ENCODE measurements at places on chromosomes 1 and 21.
A peak's percentile ranks its signal among the peaks of the same experiment; 100 is the strongest.

DNA sequence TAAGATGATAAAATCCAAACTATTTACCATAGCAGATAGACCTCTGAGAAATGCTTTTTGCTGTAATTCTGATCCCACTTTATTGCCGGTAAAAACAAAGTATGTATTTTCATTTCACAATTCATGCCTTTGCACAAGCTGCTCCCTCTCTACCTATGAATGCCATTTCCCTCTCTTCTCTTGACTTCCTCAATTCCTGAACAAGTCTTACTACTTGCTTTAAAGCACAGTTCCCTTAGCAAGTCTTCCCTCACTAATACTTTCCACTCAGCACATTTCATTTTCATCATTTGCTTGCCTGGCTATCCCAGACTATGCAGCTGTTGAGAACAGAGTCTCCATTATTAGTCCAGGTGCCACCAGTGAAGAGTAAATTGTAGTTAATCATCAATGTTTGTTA is 13.8 kb downstream of the GPATCH2 start:
- DNase-seq = no peak

DNA sequence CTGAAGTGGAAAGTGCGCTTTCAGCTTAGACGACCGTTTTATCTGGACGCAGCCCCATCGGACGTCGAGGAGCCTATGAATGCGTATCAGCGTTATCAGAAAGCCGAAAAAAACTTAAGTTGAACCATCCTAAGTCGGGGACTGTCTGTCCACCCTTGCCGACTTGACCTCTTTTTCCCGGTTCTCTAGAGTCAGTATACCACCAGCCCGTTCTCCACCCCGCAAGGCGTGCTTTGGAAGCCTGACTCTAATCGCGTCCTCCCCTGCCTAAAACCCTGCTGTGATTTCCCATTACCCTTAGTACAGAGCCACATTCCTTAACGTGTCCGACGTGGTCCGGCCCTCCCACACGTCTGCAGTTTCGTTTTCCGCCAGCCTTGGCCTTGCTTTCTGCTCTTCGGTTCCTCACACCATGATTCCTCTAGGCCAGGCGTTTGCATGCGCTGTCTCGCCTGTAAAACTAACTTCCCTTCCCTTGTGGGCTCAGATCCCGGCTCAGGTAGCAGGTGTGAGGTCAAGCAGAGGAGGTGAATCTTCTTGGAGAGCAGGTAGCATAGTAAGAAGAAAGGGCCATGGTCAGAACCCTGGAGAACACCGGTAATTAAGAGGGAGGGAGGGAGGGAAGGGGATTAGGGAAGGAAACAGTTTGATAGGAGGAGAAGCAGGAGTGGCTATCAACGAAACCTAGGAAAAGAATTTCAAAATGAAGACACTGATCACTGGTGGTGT is 865 bp downstream of the ADPRS start:
- no peak for DNase-seq

- no peak for DNase-seq
Observed at GRCh38 chr1:18041102-18041501, 66.5 kb upstream of the IGSF21 start.

GRCh38 chr21:39581414-39581813 is 31.3 kb upstream of the B3GALT5 start:
- no peak for DNase-seq

- peak; percentile 76 for DNase-seq
Observed at GRCh38 chr1:8704866-8705506, 112.5 kb downstream of the RERE start.

DNA sequence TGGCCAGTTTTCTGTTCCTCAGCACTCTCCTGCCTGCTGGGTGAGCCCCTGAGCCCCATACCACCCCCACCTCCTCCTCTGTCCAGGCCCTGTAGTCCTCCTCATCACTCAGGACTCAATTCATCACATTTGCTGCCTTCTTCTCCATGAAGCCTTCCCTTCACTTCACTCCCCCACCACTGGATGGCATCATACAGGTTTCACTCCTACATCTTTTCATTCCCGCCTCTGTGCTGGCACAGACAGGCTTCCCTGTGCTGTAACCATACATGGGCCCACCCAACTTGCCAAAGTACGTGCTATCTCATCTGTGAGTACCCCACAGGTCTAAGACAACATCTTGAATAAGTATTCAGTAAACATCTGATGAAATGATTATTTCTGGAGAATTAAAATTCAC is 56.9 kb downstream of the SLC45A1 start:
- DNase-seq = no peak

DNA sequence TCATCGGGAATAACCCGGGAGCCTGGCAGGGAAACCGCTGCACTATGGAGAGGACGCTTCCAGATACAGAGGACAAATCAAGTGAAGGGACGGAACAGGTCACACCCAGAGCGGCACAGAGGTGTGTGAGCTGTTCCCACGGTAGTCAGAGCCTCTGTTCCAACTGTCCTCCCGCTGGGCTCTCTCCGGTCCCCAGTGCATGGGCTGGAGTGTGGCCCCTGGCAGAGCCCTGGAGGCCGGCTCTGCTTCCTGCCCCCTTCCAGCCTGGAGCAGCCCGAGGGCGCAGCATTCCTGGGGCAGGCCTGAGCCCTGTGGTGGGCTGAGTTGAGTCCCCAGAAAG is 11.9 kb upstream of the ZBTB21 start:
- DNase-seq = no peak

DNA sequence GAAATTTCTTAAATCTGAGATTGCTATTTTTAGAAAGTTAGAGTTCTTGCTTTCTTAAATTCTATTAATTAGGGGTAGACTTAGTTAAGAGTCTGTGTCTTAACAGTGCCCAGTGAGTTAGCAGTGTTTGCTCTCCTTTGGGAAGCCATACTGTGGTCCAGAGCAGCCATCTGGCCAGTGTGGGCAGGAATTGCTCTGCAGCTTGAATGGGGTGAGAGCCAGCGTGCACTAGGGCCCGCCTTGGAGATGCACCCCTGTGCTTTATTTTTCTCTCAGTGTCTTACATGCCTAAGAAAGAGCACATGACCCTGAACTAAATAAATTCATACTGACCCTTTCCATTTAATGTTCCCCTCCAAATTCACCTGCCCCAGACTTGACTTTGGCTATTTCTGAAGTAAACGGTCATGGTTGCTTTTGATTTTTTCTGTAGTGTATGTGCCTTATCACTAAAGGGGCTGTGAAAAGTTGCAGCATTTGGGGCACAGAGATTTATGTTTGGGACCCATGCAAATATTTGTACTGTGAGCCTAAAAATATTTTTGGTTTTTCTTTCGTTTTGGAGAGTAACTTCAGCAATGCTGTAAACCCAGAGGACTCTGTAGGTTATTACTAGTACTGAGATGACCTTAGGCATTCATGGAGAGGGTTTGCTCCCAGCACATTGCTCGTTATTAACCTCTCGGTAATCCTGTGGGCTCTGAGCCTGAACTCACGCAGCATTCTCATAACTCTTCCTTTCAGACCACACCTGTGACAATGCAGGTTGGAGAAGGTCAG is 21.3 kb upstream of the KCNQ4 start:
- no peak for DNase-seq

GRCh38 chr1:21280011-21280471 is 10.2 kb downstream of the ECE1 start:
- no peak for DNase-seq

- no peak for DNase-seq
Observed at GRCh38 chr21:14543983-14544382, 2.1 kb downstream of the SAMSN1 start.

DNA sequence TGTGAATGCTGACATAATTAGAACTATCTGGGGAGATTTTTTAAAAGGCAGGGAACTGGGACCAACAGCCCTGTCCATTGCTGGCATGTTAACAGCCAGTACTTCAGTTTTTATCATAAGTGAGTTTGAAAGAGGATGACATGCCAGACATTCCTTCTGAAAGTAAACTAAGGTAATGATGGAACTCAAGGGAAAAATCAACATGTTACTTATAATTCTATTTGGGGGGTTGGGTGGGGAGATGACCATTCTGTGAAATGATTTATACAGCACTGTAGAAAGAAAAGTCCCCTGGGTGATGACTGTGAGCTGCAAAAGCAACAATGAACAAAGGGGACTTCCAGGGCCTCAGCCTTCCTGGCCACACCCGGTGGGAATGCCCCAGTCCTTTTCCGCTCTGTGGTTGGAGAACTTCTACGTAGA is 5.4 kb upstream of the LAMC2 start:
- DNase-seq = no peak

DNA sequence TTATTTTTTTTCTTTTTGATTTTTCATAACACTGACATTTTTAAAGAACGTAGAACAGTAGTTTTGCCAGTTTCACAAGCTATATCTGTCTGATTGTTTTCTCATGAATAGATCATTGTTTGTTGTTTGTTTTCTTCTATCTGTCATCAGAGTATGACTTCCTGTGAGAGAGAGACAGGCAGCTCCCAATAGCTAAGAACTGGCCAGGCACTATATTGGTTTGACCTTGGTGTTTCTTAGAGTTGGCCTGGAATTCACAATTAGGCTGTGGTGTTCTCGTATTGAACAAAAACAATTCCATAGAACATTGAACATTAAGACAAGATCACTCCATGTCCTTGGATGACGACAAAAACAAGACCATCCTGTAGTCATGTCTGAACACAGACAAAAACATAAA is 43.4 kb downstream of the RPS6KC1 start:
- DNase-seq = no peak

DNA sequence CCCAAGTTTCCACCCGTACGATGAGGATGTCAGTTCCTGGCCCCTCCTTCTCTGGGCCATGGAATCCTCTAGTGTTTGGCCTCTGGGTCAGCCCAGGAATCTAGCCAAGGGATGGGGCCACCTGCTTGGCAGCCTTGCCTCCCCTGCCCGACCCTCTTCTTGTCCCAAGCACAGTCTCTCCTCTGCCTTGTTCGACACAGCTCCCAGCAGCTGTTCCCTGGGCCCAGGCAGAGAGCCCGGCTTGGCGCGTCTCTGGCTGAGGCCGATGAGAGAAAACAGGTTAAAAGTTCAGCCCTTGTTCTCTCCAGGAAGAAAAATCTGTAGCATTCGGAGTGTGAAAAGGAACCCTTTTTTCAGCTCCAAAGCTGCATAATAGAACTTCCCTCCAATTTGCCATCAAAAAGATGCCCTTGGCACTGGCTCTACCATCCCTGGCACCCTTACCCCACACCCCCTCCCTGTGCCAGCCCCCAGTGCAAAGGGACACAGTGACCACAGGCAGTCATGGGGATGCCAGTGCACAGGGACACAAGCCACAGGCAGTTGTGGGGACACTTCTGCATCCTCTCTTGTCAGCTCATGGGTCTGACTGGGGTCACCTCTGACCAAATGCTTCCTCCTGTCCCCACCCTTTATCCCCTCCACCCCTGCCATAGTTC is 68.4 kb downstream of the EPHB2 start:
- DNase-seq = no peak

- no peak for DNase-seq
Observed at GRCh38 chr1:174266991-174267612, 107.8 kb downstream of the RABGAP1L start.

DNA sequence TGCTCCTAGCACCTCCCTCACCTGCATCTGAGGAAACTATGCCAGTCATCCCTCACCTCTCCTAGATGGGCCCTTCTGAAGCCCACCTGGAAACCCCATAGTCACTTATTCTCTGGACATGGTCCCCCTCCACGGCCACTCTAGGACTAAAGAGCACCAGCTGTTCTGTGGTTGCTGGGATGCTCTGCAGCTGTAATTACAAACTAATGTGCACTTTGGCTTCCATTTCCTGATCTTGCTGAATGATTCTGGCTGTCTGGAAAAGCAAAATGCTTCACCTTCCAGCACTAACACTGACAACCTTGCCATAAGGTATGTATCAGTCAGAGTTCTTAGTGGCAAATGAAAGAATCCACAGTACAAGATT is 48.7 kb upstream of the PSEN2 start:
- DNase-seq = no peak

DNA sequence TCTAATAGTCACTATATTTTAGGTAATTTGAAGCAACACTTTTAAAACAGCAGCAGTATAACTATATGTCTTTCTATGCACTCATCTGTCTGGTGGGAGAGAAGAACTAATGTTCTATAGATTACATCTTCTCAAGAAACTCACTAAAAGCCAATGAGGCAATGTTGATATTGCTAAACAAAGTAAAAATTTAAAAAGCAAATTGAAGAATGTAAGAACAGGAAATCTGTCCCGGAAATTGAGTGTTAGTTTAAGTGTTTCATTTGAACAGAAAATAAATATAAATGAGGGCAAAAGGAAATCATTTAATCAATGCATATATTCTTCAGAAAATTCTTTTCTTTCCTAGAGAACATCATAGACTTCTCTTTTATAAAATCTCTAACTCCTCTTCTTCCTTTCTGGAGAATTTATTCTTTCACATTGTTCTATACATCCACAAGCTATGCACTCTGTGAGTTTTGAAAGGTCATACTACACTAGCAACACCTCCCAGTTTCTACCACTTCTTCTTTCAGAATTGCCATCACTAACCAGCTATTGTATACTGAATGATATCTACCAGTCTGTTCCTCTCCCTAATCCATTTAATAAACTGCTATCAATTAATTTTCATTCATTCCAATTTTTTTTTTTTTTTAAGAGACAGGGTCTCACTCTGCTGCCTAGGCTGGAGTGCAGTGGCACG is 153.0 kb downstream of the USH2A start:
- DNase-seq = no peak

GRCh38 chr21:14382486-14382834 is 486 bp downstream of the HSPA13 start:
- peak; percentile 41 for DNase-seq

- DNase-seq = no peak
Observed at GRCh38 chr1:230787471-230787870, 40.3 kb downstream of the CAPN9 start.

DNA sequence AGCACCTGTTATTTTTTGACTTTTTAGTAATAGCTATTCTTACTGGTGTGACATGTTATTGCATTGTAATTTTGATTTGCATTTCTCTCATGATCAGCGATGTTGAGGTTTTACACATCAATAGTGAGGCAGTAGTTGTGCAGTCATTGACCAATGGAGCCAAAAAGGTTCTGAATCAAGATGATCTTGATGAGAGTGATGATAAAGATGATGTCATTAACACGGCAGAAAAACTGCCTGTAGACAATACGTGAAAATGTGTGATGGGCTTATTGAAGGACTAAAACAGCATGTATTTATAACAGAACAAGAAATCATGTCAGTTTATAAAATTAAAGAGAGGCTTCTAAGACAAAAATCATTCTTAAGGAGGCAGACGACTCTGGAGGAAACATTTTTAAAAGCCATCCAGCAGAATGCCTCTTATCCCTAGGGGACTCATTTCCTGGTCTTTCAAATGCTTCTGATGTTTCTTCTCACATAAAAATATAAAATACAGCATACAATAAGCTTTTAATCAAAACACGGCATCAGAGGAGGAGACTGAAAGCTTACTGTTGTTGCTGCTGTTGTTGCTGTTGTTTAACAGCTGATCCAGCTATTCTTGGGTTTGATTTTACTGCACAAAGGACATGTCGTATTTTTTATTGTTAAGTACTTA is 400.3 kb downstream of the LTN1 start:
- DNase-seq = no peak

GRCh38 chr1:48471691-48472576 is at the start of gene SPATA6:
Gene SPATA6, minus strand, starts transcription at chr1:48472204. Its CDS starts 196 bp downstream, at chr1:48472008.
- peak; percentile 97 for DNase-seq

DNA sequence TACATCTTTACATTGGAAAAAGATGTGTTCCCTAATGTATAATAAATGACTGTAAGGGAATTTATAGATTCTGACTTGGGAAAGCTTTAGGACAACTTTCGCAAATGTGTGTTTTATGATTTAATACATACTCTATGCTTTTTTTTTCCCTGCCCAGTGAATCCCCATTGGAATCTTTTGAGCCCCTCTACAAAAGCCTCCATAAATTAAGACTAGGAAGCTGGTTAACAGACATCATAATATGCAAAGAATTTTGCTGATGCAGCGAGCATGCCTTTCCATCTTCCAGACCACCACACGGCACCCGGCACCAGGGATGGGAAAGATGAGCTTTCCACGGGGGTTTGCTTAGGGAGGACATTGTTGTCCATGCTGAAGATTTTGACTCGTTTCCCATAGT is 156.1 kb upstream of the IVNS1ABP start:
- no peak for DNase-seq

Measured in NCI-H1105 (cell line).